ENCODE measurements at places on chromosomes 5 and 9. TPM values are rescaled to one million over a fixed set of nuclear protein-coding genes. Genes with fewer than 3 reads are reported as not detected.

GRCh38 chr5:69007163-69007562 lies 86.7 kb upstream of the SLC30A5 start:
- DNase-seq: no peak

Gene ZDHHC11
- total RNA-seq: 54.7 TPM

DNA sequence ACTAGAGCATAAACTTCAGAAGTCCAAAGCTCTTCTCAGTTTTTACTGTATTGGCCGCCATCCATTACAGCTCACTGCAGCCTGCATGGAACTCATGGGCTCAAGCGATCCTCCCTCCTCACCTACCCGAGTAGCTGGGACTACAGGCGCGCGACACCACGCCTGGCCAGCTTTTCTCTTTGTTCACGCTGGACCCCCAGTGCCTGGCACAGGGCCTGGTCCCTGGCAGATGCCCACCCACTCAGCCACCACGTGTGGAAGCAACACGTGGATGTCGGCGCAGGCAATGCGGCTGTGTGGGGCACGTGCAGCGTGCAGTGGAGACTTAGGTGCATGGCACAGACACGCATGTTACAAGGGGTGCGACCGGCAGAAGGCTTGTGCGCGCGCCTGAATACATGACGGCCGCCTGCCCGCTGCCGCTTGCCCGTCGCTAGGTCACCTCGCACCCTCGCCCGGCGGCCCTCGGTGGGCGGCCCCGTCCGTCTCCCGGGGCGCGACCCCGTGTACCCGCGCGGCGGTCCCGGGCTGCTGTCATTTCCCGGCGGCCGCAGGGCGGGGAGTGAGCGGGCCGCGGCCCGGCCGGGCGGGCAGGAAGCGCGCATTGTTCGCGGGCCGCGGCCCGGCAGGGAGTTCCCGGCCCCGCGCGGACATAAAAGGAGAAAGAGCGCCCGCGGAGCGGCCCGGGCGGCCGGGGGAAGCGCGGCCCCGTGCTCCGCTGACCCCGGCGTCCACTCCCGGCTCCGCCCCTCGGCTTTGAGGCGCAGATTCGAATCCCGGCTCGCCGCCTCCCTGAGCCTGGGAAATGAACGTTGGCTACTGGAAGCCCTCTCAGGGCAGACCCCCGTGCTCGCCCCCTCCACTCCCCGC lies 24.1 kb upstream of the PTGS1 start:
- DNase-seq: peak; percentile 58

Gene SPATA31A5
- not detected for total RNA-seq

Gene TAF11L5
- not detected for total RNA-seq

Gene OLFML2A
- 51.2 TPM for total RNA-seq

DNA sequence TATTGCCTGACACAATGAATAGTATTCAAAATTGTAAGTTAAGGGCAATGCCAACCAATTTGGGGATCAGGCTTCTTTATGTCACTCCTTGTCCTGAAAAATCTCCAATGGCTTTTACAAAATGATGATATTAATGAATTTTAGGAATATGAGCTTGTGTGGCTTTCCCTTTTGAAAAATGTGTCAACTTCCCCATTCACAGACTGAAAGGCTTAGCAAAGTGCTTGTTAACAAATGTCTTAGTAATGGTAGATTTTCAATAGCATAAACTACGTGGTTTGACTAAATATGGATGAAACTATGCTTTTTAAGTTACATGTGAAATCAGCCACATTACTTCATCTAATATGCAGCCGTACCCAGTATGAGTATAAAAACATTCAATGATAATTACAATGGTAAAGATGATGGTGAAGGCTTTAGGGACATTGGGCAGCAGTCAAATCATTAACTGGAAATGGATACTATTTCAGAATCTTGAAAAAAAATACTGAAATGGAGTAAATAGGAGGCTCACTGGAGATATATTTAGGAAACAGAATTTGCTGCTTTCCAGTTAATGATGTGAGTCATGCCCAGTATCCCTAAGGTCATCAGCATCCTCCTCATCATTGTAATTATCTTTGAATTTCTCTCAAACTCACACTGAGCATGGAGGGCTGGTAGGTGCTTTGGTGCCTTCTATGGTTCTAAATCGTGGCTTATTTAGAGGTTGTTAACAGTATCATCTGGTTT lies 113.3 kb upstream of the ZNF608 start:
- DNase-seq: no peak

Gene CIZ1
- total RNA-seq: 89.3 TPM

DNA sequence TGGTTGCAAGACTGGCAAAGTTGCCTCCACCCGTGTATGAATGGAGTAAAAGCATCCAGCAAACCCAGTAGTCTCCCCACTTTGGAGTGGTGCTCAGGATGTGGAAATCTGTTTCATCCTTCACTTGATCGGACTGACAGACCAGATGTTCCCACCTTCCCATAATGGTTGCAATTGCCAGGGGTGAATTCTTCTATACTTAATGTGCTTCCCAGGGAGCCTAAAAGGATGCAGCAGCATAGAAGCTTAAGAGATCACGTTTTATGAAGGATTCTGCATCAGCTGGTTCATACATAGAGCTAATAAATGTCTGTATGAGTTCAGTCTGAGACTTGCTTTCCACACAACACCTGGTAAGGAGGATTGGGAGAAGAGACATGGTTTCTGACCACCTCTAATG lies 198.8 kb upstream of the S1PR3 start:
- no peak for DNase-seq

DNA sequence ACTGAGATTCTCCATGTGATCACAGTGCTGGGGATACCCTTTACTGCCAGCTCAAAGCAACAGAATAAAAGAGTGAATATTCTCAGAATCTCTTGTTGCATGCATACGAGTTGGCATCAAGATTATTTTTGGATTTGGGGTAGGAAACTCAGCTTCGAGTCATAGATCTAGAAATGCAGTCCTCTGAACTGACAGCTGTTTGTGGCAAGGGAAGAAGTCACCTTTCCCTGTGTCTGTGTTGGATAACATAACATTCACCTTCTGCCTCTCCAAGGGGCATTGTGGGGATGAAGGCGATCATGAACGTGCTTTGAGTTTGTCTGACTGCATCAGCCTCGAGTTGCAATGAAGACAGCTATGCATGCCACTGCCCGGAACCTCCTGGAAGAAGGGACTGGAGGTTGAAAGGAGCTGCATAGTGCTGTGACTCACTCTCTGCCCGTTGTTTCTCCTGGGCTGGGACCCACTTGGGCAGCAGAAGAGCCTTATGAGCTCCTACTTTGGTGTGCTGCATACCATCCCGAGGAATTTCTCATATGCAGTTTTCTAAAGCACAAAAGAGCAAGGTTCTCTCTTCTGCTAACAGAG lies 231.7 kb downstream of the ARHGAP26 start:
- DNase-seq: no peak

GRCh38 chr5:40406741-40407211 lies 272.9 kb upstream of the PTGER4 start:
- DNase-seq: peak; percentile 6

Gene CCDC171
- 1.9 TPM for total RNA-seq

GRCh38 chr5:159316519-159317383 lies 13.5 kb downstream of the IL12B start:
- DNase-seq: no peak

DNA sequence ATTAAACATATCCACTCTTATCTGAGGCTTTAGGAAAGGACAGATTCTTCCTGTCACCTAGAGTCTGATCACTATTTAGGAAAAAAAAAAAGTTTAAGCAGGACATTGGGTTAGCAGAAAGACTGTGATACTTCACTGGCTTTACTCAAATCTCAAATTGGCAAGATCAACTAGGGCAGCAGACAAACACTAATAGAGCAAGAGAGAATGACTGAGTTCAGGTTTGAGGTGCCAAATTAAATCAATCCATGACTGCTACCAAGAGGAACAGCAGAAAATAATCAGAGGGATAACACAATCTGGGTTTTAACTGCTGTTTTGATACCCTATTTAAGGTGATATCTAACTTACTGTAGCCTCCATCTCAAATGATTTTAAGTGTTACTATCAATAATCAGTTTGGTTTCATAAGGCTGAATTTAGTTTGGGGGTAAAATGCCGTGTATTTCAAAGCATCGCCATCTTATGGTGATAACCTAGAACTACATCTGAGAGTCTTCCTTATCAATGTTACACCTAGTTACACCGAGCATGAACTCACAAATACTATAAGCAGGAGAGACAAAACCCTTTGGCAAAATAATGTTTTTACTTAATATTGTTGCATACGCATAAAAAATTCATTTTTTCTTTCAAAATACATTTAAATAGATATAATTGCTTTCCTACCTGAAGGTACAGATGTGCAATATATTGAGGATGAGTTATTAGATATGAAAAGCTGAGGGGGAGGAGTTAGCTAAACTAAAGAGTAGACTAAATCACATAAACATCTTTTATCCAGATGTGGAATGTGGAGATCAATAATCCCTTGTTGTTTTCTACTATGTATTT lies 286.4 kb upstream of the CDH12 start:
- no peak for DNase-seq

Gene ST8SIA4
- 12.9 TPM for total RNA-seq

Gene SOX30
- total RNA-seq: not detected

DNA sequence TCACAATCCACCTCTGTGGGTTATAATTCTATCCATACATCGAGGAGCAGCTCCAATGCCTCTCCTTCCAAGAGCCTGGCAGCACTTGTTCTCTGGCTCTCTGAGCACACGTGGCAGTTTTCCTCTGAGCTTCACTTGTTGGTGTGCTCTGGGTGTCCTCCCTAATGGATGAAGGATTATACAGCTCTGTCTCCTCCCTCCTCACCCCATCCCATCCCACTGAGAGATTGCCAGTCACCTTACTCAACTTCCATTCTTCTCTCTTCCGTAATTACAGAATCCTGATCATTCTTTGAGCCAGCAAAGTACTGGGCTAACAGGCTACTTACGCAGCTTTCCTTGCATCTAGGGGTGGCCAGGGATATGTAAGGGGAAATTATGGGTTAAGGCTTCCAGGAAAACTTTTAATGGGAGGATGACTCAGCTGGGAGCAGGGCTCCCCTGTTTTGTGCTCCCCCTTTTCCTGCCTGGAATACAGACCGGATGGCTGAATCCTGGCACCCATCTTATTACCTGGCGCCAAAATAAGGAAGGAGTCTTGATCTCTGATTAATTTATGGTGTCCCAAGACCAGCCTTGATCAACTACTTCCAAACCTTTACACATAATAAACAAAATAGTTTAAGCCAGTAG lies 6.3 kb upstream of the CCDC69 start:
- no peak for DNase-seq

Gene NOL8
- 12.6 TPM for total RNA-seq

GRCh38 chr9:99513441-99514112 lies 291.5 kb downstream of the SEC61B start:
- no peak for DNase-seq

GRCh38 chr9:75858497-75859092 lies 31.9 kb upstream of the PCSK5 start:
- no peak for DNase-seq

DNA sequence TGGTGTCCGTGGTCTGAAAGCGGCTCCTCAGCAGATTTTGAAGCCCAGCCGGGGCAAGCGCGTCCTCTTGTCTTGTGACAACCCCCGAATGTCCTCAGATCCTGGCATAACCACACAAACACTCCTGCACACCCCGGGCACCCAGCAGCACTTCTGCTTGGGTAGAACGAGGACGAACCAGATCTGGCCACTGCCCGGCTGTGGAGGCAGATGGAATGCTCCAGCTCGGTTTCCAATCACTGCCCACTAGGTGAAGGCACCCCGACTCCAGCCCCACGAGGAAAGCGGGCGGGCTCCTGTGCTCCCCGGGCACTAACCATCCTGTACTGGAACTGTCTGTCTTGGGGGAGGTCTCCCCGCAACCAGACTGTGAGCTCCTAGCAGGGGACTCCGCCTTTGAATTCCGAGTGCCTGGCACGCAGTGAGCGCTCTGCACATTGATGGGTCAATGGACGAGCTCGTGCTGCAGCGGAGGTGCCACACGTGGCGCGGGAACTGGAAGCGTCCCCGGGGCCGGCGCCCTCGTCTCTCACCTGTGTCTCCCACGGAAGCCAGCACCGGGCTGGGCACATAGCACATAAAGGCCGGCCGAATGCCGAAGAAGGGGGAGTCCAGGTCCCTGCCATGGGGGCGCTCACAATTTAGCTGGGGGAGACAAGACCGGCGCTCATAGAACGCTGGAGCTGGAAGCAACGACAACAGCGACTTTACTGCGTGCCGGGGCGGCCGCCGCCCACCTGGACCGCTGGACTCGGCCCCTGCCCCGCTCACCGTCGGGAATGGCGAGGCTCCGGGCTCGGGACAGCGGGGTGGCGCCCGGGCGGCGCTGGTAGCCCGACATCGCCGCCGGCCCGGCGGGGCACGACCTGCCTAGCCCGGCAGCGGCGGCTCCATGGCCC lies 608 bp downstream of the ENTR1 start:
- DNase-seq: no peak

DNA sequence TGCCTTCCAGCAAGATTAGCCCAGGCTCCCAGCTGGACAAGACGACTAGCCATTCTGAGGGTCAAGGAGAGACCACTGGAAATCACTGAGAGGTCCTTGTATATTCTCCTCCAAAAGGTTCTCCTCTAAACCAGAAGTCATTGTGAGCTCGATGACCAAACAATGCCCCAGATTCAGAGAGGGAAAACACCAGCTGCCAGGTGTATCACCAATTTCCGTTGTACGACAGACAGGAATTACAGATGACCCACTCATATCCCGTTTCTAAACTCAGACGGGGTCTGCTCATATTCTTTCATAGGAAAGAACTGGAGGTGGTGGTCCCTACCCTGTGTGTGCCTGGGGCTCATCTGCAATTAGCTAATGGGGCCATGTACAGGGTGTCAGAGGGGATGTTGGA lies 14.2 kb downstream of the FAXDC2 start:
- no peak for DNase-seq

DNA sequence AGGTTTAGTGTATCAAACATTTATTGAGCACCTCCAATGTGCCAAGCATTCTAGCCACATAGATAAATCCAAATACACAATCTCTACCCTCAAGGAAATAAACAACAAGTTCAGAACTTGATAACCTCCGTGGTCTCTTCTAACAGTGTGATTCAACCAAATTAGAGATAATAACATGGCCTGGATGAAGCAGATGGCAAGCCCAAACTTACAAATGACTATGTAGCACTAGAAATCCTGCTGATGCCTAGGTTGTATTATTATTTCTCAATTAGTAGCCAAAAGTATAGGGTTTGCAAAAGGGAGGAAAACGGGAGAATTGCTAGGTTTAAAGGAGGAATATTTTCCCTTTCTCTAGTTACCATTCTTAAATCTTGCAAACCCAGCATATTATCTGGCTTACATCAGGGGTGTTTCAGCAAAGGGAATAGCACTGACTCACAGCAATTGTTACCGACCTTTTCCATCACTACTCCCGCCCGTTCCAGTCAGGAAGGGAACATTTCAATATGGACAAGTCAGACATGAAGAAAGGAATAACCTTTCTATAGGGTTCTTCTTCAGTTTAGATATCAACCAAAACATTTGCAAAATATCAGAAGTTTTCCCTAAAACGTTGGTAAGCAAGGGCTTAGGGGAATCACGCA lies 2.3 kb downstream of the DPYSL3 start:
- DNase-seq: no peak

All from heart right ventricle (tissue), 16 donors.